PC-9 (cell line): ENCODE measurements at places on chromosomes 6 and 20.

GRCh38 chr20:64242003-64242796 is 13.3 kb upstream of the PCMTD2 start:
- no peaks in the 10 kb centered on the region for H3K4me1 ChIP-seq
- H3K27me3 ChIP-seq = peaks cover 93% of the 10 kb centered on the region
- H3K27ac ChIP-seq = no peak overlapping the region
- DNase-seq = no peak
- H3K4me3 ChIP-seq = no peak overlapping the region

DNA sequence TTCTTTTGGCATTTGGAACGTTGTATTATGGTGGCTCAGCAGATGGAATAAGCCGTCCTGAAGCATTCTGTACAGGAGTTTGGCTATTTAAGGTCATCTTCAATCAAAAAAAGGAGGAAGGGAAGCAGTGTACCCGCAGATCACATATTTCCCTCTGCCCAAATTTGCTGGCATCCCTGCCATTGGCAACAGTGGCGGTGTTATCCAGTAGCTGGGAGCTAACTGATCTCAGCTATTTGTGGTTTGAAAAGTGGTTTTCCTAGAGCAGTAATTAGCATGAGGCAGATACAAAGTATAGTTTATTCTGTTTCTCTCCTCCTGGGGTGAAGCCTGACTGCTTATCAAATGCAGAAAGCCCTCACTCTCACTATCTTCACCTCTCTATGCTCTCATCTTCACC is 576.8 kb downstream of the QKI start:
- H3K36me3 ChIP-seq = no peaks in the 10 kb centered on the region
- peaks cover 26% of the 10 kb centered on the region for H3K27me3 ChIP-seq
- H3K27ac ChIP-seq = no peak overlapping the region
- H3K4me1 ChIP-seq = no peaks in the 10 kb centered on the region

DNA sequence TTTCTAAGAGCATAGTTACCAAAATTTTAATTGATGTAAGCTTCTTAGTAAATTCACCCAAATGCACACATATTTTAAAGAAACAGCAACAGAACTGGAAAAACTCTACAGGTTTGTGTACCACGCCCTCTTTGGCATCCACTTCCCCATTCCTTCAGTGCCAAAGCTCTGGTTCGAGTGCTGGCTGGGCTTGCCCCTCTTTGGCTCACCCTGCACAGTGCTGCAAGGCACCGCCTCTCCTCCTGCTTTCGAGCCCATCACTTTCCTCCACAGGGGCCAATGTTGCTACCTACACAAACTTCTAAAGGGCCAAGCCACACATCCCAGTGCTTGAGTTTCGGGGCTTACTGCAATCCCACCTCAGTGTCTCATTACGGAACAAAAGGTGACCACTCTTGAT is 9.6 kb downstream of the LRP11 start:
- peaks cover 83% of the 10 kb centered on the region for H3K4me1 ChIP-seq
- H3K4me3 ChIP-seq = peak overlapping the region; percentile 45; the same call in 1 of the 2 replicates
- peaks cover 14% of the 10 kb centered on the region; the same call in 1 of the 2 replicates for H3K36me3 ChIP-seq
- H3K27ac ChIP-seq = peak overlapping the region; percentile 96

DNA sequence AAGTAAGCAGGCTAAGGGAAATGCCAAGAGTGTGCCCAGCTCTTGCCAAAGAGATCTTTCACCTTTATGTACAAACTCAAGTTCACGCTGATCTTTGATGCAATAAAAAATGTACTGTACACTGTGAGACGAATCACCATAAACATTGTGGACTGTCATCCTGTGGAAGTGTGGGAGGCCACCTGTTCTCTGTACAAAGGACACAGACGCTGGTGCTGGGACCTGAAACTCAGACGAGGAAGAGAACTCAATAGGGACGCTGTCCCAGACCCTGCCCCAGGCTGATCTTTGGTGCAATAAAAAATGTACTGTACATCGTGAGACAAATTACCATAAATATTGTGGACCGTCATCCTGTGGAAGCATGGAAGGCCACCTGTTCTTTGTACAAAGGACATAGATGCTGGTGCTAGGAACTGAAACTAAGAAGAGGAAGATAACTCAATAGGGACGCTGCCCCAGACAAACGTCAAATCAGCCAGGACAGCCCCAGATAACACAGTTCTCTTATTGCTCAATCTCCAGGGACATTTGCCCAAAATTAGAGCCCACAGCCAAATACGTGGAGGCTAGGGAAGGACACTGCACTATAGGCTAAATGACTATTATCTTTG is 312.7 kb upstream of the SGK1 start:
- DNase-seq = no peak
- no peak overlapping the region for H3K4me3 ChIP-seq
- H3K36me3 ChIP-seq = no peaks in the 10 kb centered on the region
- no peaks in the 10 kb centered on the region for H3K27me3 ChIP-seq
- H3K4me1 ChIP-seq = no peaks in the 10 kb centered on the region
- H3K27ac ChIP-seq = no peak overlapping the region
